ENCODE measurements at places on chromosomes 11 and 22.

DNA sequence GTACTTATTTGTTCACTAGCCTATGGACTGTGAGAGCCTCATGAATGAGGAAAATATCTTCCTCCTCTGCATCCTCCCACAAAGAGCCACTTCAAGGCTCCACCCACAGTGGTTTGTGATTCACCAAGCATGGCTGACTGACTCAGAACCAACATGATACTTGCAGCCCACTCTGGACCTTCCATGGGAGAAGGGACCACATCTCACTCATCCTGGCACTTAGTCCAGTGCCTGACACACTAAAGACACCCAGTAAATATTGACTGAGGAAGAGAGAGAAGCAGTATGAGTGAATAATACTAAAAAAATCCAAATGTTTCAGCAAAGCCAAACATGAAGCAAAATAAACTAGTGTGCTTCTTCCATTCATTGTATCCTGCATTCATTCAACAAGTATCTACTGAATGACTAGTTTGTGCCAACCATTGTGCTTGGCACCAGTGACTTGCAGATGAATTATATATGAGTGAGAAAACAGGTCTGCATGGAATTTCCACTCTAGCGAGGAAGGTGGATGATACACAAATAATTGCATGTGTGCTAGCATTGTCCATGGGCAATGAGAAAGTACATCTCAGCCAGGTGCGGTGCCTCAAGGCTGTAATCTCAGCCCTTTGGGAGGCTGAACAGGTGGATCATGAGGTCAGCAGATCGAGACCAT is 54.9 kb upstream of the BLID start:
- DNase-seq: no peak

GRCh38 chr11:62046568-62047100 is 77.2 kb upstream of the INCENP start:
- no peak for DNase-seq

- DNase-seq: no peak
Observed at GRCh38 chr22:32005453-32005852, 37.6 kb upstream of the SLC5A1 start.

DNA sequence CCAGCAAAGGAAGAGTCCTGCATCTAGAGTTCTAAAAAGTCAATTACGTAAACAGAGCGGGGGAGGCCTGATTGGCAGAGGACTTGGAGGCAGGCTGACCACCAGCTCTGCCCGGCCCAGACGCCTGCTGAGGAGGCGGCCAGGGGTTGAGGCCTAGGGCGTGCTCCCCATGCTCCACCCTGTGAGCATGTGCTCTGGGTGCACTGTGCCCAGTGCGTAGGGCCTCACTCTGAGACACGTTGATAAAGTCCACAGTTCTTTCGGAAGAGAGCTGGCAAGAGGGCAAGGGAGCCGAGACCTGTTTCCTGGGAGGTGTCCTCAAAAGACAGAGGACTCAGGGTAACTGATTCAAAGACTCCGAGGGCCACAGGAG is 25.2 kb downstream of the GRIK4 start:
- no peak for DNase-seq

- DNase-seq: no peak
Observed at GRCh38 chr11:133934599-133935550, 21.9 kb downstream of the IGSF9B start.

DNA sequence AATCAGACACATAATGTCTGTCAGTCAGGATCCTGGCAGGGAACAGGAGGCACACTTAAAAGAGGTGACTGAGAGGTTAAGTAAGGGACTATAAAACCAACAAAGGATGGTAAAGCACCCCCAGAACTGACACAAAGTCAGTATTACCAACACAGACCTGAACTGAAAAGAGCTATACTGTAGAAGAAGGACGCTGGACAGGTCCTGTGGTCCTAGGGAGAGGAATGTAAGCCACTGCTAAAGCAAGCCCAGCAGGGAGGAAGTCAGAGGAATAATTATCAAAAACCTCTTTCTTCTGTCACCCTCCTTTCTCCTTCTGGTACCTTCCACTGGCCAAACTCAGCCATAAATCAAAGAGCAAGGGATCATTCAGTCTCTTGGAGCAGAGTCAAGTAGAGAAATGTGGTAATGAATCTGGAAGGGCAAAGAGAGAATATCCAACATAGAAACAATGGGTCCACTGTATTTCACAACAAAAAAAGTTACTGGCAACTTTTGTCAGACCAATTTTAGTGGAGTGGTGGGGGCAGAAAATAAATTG is 33.4 kb upstream of the ANGPTL5 start:
- DNase-seq: no peak
